ENCODE measurements at places on chromosomes 1 and 21. TPM values are rescaled to one million over a fixed set of nuclear protein-coding genes. Genes with fewer than 3 reads are reported as not detected.

PTGER3 gene
- total RNA-seq = 343 TPM

HHIPL2 gene
- not detected for total RNA-seq

KAZN gene
- total RNA-seq = 25.7 TPM

COL24A1 gene
- 1.1 TPM for total RNA-seq

OR6K3 gene
- total RNA-seq = not detected

IL22RA1 gene
- total RNA-seq = 0.47 TPM

PALMD gene
- total RNA-seq = 86.2 TPM

SPRR2E gene
- not detected for total RNA-seq

IVL gene
- not detected for total RNA-seq

F3 gene
- 213 TPM for total RNA-seq

NR5A2 gene
- 3.7 TPM for total RNA-seq

SLC44A5 gene
- total RNA-seq = 0.25 TPM

MYOG gene
- total RNA-seq = not detected

LAX1 gene
- total RNA-seq = 0.19 TPM

PDE9A gene
- total RNA-seq = 2.9 TPM

ASAP3 gene
- total RNA-seq = 37.1 TPM

BSND gene
- total RNA-seq = not detected

RNU1-1 gene
- under 0.01 TPM for total RNA-seq

MKNK1 gene
- 81.2 TPM for total RNA-seq

B3GALT5 gene
- not detected for total RNA-seq

CACNA1S gene
- not detected for total RNA-seq

NBPF4 gene
- total RNA-seq = not detected

GRHL3 gene
- 0.47 TPM for total RNA-seq

MCL1 gene
- total RNA-seq = 845 TPM

LCE1D gene
- not detected for total RNA-seq

KCNJ9 gene
- not detected for total RNA-seq

PTPN22 gene
- total RNA-seq = 2.8 TPM

ANKRD34A gene
- 0.56 TPM for total RNA-seq

DNALI1 gene
- 5.6 TPM for total RNA-seq
